Peyer's patch (tissue), 4 donors: ENCODE measurements at places on chromosomes 6 and 20. TPM values are rescaled to one million over a fixed set of nuclear protein-coding genes. Genes with fewer than 3 reads are reported as not detected.

The ZNF184 gene
- 5.0 TPM for total RNA-seq

- no peaks in the 10 kb centered on the region for H3K4me1 ChIP-seq
- no peak for DNase-seq
- H3K27me3 ChIP-seq = no peaks in the 10 kb centered on the region
- H3K4me3 ChIP-seq = no peak overlapping the region
- no peak overlapping the region for H3K27ac ChIP-seq
Measured at GRCh38 chr6:166637812-166638572, 10.9 kb upstream of the RPS6KA2 start.

DNA sequence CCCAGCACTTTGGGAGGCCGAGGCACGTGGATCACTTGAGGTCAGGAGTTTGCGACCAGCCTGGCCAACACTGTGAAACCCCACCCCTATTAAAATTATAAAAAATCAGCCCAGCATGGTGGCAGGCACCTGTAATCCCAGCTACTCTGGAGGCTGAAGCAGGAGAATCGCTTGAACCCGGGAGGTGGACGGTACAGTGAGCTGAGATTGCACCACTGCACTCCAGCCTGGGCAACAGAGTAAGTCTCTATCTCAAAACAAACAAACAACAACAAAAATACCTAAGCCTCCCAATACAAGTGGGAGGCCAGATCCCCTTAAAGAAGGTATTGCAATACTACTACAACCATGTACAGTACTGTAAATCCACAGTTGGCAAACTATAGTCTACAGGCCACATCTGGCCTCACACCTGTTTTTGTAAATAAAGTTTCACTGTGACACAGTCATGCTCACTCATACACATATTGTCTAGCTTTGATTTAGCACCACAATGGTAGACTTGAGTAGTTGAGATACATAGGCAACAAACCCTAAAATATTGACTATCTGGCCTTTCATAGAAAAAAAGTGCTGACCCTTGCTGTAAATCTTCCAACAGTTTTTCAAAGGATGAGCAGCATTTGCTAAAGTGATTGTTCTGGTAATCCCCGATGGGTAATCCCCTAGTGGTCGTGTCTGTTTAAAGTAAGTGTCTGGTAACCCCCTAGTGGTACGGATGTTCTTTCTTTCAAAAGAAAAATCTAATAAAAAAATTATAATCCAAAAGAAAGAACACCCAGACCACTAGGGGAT, 202.0 kb downstream of the RNGTT start:
- H3K27me3 ChIP-seq = no peaks in the 10 kb centered on the region
- H3K4me1 ChIP-seq = no peaks in the 10 kb centered on the region
- no peaks in the 10 kb centered on the region for H3K36me3 ChIP-seq
- DNase-seq = no peak
- H3K27ac ChIP-seq = no peak overlapping the region

DNA sequence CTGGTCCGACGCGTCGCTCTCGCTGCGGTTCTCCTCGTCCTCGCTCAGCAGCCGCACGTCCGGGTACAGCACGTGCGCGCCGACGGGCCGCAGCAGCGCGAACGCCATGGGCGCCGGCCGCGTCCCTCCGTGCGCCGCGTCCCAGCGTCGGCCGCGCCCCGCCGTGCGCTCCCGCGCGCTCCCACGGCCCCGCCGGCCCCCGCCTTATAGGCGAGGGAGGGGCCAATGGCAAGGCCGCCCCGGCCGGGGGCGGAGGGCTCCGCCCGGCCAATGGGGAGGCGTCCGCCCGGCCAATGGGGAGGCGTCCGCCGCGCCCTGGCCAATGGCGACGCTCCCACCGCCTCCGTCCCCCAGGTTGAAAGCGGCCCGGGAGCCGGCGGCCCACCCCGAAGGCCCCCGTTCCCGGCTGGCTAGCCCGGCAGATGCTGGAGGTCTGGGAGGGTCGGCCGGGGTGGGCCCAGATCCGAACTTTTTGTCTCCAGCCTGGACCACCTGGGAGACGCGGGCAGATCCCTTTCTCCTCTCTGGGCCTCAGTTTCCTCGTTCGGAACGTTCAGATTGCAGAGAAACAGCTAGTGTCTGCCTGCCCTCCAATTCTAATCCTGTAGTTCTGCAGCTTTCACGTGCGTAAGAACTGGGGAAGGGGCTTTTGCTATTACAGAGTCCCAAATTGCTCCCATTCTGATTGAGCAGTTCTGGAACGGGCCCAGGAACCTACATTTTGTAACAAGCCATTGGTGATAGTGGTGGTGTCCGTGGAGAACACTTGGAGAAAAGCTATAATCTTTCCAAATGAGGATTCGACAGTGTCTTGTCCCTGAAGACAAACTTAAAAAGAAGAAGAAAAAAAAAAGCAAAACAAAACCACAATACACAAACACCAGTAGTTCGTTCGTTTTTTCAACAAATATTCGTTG, at the start of gene TCF15:
TCF15 (minus strand) TSS at position 180 of the 917 bp plus-strand sequence; CDS start at position 108, 72 bp downstream.
- no peak for DNase-seq
- H3K27me3 ChIP-seq = peaks cover 13% of the 10 kb centered on the region
- H3K4me3 ChIP-seq = no peak within 1 kb of the TSS
- no peak within 1 kb of the TSS for H3K27ac ChIP-seq
- H3K36me3 ChIP-seq = no peaks in the 10 kb centered on the region

The ISM1 gene
- total RNA-seq = 2.3 TPM

The ADGRG6 gene
- total RNA-seq = 29.4 TPM

The HCRTR2 gene
- not detected for total RNA-seq

The TREM2 gene
- total RNA-seq = not detected

- no peaks in the 10 kb centered on the region for H3K4me1 ChIP-seq
- H3K27ac ChIP-seq = no peak overlapping the region
- no peaks in the 10 kb centered on the region for H3K36me3 ChIP-seq
- no peaks in the 10 kb centered on the region for H3K27me3 ChIP-seq
- H3K4me3 ChIP-seq = no peak overlapping the region
Measured at GRCh38 chr6:44452725-44453124, 65.2 kb downstream of the CDC5L start.

DNA sequence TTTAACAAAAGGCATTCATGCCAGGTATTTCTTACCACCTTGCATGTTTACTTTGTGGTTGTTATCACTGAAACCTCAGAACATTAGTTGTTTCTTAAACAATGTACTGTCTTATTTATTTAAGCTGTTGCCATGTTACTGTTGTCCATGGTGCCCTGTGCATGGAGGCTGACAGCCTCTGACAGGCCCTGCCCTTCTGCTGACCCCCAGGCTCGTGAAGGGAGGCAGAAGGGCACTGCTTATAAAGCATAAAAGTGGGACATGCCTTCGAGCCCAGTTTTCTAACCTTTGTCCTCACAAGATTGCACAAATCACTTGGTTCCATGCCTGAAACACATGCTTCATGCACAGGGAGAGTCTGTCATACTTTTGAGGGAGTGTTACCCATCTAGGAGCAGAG, 46.7 kb upstream of the CLIC5 start:
- H3K4me3 ChIP-seq = no peak overlapping the region
- no peaks in the 10 kb centered on the region for H3K4me1 ChIP-seq
- H3K27me3 ChIP-seq = no peaks in the 10 kb centered on the region
- H3K27ac ChIP-seq = no peak overlapping the region
- no peaks in the 10 kb centered on the region for H3K36me3 ChIP-seq

- H3K27me3 ChIP-seq = no peaks in the 10 kb centered on the region
- no peak overlapping the region for H3K4me3 ChIP-seq
- no peak overlapping the region for H3K27ac ChIP-seq
- no peaks in the 10 kb centered on the region for H3K36me3 ChIP-seq
- no peak for DNase-seq
- no peaks in the 10 kb centered on the region for H3K4me1 ChIP-seq
Measured at GRCh38 chr6:57097596-57097995, 7.6 kb downstream of the ZNF451 start.

The KHDC1L gene
- not detected for total RNA-seq

DNA sequence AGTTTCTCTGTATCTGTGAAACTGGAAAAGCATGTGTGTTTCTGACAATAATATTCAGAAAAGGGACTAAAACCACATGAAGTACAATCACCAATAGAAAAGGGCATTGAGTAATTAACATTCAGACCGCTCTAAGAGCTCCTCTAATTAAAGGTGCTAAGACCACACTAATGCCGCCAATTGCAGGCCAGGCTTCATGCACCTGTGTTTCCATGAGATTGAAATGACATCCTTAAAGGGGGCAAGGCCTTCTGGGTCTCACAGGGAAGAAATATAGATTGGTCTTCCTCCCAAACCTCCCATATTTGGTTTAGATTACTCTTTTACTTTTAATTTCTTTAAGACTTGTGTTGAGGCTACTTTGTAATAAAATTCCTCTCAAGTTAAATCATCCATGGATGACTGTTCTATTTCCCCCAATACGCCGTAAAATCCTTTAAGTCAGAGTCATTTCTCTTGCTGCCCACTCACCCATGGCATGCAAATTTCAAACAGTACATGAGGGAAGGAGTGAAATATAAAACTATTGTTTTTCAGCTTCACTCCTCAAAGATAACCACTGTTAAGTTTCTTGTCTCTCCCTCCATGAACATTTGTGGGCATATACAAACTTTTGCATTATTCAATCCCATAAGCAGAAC, 110.6 kb downstream of the UBE3D start:
- no peak for DNase-seq
- no peaks in the 10 kb centered on the region for H3K27me3 ChIP-seq
- no peak overlapping the region for H3K4me3 ChIP-seq
- no peak overlapping the region for H3K27ac ChIP-seq

DNA sequence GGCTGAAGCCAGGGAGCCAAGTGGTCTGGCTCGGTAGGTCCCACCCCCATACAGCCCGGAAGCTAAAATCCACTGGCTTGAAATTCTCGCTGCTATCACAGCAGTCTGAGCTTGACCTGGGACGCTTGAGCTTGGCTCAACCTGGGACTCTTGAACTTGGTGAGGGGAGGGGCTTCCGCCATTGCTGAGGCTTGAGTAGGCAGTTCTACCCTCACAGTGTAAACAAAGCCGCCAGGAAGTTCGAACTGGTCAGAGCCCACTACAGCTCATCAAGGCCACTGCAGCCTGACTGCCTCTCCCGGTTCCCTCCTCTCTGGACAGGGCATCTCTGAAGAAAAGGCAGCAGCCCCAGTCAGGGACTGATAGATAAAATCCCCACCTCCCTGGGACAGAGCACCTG, 1337.7 kb downstream of the HACE1 start:
- no peak overlapping the region for H3K27ac ChIP-seq
- no peaks in the 10 kb centered on the region for H3K4me1 ChIP-seq
- no peak for DNase-seq
- H3K4me3 ChIP-seq = no peak overlapping the region
- H3K27me3 ChIP-seq = no peaks in the 10 kb centered on the region

GRCh38 chr20:18172379-18172778, 34.7 kb downstream of the KAT14 start:
- H3K36me3 ChIP-seq = no peaks in the 10 kb centered on the region
- no peak overlapping the region for H3K27ac ChIP-seq
- no peaks in the 10 kb centered on the region for H3K27me3 ChIP-seq
- no peak for DNase-seq

DNA sequence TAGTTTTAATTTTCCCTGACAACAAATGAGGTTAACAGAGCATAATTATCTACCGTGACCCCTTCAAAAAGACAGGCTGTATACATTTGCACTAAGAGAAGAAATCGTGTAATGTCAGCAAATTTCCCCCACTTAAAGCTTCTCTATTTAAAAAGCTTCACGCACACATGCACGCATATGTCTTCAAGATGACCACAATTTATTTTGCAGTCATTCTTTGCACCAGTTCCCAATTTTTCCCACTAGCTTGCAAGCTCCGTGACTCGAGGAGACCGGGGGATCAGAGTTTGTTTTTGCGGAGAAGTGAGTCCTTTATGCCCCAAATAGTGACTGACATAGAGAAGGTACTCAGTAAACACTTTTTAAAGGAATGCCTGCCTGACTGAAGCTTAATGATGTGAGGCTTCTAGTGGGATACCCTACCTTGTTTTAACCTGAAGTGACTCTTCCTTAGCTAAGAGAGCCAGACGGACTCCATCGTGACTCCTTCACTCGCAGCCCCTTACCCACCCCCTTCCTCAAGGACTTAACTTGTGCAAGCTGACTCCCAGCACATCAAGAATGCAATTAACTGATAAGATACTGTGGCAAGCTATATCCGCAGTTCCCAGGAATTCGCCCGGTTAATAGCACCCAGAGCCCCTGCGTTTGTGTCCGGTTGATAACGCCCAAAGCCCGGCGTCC, 9.3 kb upstream of the NQO2 start:
- H3K4me3 ChIP-seq = peak overlapping the region; percentile 74
- no peaks in the 10 kb centered on the region for H3K27me3 ChIP-seq
- H3K27ac ChIP-seq = peak overlapping the region; percentile 99
- no peaks in the 10 kb centered on the region for H3K36me3 ChIP-seq

GRCh38 chr6:21871831-21872230, 278.3 kb downstream of the SOX4 start:
- no peak overlapping the region for H3K27ac ChIP-seq
- no peaks in the 10 kb centered on the region for H3K36me3 ChIP-seq
- no peaks in the 10 kb centered on the region for H3K27me3 ChIP-seq
- no peak overlapping the region for H3K4me3 ChIP-seq

DNA sequence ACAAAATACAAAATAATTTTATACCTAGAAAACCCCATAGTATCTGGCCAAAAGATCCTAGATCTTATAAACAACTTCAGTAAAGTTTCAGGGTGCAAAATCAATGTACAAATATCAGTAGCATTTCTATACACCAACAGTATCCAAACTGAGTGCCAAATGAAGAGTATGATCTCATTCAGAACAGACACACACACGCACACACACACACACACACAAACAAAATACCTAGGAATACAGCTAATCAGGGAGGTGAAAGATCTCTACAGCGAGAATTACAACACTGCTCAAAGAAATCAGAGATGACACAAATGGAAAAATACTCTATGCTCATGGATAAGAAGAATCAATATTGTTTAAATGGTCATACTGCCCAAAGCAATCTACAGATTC, 49.2 kb downstream of the TOMM6 start:
- H3K27ac ChIP-seq = no peak overlapping the region
- H3K4me3 ChIP-seq = no peak overlapping the region
- H3K27me3 ChIP-seq = no peaks in the 10 kb centered on the region
- no peak for DNase-seq
- H3K4me1 ChIP-seq = no peaks in the 10 kb centered on the region

DNA sequence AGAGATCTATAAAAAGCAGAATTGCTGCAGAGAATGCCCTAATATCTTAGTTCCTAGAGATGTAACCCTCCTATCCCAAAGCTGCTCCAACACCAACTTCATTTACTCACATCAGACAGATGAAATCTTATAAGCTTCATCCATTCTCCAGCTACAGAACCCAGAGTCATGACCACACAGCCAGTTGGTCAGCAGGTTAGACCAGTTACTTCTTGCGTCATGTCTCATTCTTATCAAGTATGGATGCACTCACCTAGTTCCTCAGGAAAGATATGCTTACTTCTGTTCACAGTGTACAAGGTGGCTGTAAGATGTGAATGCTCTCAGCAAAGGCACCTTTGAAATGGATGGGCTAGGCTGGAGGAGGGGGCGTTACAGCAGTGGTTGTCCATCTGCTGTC, 47.9 kb upstream of the ISM1 start:
- no peaks in the 10 kb centered on the region for H3K36me3 ChIP-seq
- H3K4me3 ChIP-seq = no peak overlapping the region
- H3K27me3 ChIP-seq = no peaks in the 10 kb centered on the region
- no peak for DNase-seq
- H3K27ac ChIP-seq = no peak overlapping the region

GRCh38 chr6:166251655-166252054, 56.5 kb downstream of the PRR18 start:
- H3K36me3 ChIP-seq = no peaks in the 10 kb centered on the region
- no peaks in the 10 kb centered on the region for H3K27me3 ChIP-seq
- H3K4me1 ChIP-seq = no peaks in the 10 kb centered on the region
- no peak overlapping the region for H3K4me3 ChIP-seq
- DNase-seq = no peak

- H3K4me1 ChIP-seq = no peaks in the 10 kb centered on the region
- H3K27ac ChIP-seq = peak within 1 kb of the TSS; percentile 71
- H3K36me3 ChIP-seq = no peaks in the 10 kb centered on the region
- peak within 1 kb of the TSS; percentile 68 for H3K4me3 ChIP-seq
Measured at GRCh38 chr6:5084781-5085647, at the start of gene PPP1R3G. TSS of gene PPP1R3G (plus strand) at chr6:5085341. CDS start at chr6:5085486, 145 bp downstream.
